ENCODE measurements at places on chromosomes 12 and 14. TPM values are rescaled to one million over a fixed set of nuclear protein-coding genes. Genes with fewer than 3 reads are reported as not detected.

Gene IPO8
- 17.1 TPM for total RNA-seq

Gene GALNT16
- 3.0 TPM for total RNA-seq

Gene TBC1D30
- total RNA-seq = 0.81 TPM

Gene PAWR
- 51.5 TPM for total RNA-seq

Gene SLC38A4
- 0.12 TPM for total RNA-seq

Gene GPRC5A
- 268 TPM for total RNA-seq
